Erythroblast (primary cell): ENCODE measurements at places on chromosomes 6 and 20.
A peak's percentile ranks its signal among the peaks of the same experiment; 100 is the strongest.

GRCh38 chr6:14149053-14149738, 31.6 kb downstream of the CD83 start:
- no peak for DNase-seq

DNA sequence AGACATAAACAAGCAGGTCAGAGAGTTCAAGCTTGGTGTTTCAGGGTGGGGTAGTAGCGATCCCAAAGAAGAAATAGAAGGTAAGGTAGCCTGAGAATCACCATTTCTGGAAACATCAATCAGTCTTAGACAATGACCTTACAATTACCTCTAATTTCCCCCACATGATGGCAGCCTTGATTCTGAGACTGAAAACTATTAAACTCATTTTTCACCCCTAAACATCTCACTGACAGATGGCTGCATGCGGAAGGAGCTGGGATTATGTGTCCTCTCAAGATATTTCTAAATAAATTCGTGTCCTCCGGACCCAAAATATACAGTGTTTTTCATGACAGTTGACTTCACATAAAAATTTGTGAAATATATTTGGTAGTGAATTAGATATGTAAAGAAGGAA, 61.0 kb downstream of the KIF6 start:
- DNase-seq: no peak

DNA sequence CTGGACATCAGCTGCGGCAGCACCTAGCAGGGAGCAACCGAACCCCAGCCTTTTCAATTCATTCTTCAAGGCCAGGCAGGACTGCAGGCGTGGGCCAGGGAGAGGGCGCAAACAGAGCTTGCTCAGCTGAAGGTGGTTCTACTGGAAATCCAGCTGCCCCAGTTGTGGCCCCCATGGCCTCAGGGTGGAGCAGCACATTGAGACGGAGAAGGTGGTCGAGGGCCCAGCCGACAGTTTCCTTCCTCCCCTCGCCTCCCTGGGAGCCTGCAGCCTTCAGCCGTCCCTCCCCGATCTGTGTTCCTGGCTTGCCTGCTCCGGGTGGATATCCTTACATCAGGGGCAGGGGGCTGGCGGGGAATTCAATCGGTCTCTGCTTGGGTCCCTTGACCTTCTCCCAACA, 217.8 kb downstream of the ANKRD60 start:
- no peak for DNase-seq

DNA sequence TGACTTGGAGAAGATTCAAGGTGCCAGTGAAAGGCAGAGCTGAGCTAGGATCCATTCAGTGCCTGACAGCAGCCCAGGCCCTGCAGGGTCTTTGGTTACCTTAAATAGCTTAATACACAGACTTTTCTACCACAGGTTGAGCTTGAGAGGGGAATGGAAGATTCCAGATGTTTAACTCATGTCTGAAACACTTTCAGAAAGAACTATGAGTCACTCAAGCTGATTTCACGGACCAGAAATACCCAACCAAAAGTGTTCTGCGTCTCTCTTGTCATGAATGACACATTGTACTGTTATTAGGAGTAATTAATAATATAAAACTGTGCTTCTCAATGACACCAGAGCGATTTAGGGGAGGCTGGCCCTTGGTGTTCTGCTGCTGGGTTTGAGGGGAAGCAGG, 6.4 kb upstream of the PMEPA1 start:
- DNase-seq: no peak

DNA sequence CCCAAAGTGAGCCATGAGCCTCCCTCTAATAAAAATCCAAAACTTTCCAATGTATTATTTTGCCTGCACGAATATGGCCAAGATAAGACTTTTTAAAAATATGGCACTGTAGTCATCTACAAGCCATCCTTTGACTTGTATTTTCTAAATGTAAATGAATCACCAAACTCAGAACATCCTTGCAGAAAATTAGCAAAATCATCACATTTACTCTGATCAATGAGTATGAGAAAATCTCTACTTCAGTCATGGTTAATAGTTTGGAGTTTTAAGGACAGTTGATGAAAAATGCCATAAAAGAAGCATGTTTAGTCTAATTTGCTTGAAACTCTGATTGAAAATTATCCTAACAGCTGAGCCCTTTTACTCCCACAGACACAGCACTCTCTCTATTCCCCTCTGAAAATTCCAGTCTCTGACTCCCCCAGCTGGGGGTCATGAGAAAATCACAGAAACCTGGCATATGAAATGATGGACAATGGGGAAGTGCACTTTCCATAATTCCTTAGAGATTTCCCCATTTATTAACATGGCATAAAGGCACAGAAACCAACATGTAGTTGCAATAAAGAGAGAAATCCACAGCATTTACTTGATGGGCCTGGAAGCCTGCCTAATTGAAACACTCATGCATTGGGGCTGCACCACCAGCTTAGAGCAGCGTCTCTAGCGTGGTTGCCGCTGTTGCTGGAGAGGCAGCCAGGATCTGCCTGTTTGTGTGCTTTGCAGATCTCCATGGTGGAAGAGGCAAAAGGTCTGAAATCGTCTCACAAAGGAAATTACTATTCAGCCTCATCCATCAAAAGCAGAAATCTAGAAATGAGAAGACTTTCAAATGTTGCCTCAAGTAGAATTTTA, 214.0 kb downstream of the WDR27 start:
- DNase-seq: no peak

DNA sequence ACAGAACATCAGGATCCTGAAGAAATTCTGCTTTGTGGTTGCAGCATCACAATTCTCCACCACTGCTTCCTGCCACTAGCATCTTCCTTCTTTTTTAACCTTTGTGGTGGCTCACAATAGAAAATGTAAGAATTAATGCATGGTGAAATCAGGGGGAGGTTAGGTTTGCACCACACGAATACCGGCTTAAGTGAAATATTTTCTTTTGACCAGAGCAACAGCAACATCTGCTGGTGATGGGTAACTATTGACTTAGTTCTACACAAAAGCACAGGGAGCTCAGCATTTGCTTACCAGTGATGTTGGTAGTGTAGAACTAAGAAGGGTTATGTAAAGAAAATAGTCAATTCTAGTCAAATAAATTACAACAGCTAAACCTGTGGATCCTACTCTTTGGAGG, 280.5 kb downstream of the SYNE1 start:
- DNase-seq: no peak

DNA sequence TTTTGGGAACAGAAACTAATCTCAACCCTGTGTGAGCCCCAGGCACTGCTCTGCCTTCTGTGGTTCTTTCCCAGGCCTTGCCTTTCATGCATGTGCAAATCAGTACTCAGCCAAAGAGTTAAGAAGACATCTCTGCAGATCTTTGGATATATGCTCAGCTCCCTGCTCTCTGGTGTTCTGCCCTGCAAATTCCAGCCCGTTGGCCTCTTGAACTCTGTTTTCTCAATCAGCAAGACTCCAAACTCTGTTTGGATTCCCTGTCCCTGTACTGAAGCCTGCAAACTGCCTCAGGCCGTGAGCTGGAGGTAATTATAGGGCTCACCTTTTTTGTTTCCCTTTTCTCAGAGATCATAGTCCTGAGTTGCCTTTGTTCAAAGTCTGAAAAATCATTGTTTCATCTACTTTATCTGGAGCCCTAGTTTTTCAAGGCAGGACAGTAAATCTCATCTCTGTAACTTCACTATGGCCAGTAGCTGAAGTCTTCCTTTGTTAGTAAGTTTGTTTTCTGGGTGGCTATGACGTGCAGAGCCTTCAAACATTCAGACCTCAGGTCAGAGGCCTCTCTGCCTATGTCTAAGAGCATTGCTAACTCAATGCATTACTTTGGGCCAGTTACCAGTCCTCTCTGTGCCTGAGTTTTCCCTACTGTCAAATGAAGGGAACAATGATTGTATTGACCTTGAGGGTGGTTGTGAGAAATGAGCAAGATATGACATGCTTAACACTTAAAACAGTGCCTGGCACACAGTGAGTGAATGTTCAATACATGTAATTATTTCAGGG, 15.9 kb upstream of the MDFI start:
- DNase-seq: no peak

DNA sequence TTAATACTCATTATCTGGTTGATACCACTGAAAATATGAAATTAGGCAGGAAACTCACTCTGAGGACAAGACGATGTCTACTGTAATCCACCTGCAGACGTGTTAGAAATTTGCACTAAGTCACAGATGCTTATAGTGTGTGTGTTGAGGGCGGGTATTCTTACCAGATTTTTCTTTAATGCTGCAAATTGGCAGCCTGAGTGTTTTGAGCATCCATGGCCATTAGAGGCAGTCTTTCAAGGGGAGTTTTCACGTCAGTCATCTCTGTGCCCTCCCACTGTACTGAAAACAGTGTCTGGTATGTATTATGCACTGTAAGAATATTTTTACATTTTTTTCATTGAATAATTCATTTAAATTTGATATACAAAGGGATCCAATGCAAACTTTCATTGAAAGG, 266.5 kb upstream of the QKI start:
- no peak for DNase-seq

GRCh38 chr6:46505693-46506512, 14.7 kb upstream of the RCAN2 start:
- no peak for DNase-seq

DNA sequence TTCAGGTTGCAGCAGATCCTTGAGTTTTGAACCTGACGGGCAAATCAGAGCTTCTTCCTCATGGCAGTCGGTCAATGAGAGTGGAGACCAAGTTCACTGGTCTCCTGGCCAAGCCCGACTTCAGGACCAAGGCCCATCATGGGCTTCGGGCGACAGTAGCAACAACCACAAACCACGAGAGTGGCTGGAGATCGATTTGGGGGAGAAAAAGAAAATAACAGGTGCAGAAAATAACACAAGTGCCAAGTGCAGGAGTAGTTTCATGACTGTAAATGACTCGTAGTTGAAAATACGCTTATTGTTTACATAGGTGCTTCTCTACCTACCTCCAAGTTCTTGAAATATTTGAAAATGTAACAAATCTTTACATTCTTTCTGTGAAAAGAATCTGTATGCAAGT, 56.1 kb downstream of the DCBLD1 start:
- DNase-seq: no peak

DNA sequence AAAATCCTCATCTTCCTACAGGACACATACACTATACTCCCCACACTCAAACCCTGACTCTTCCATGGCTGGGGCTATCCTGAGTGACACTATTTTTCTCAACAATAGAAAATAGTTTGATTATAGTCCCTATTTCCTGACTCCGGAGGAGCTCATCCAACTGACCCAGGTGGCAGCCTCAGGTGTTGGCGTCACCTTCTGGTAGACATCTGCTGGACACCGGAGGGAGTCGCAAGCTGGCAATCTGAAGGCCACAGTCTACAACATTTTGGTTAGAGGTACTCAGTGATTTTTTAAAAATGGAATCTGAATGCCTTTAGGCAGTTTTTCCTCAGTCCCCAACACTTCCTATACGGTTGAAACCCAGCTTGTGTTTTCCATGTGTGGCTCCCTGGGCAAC, 32.2 kb upstream of the OCSTAMP start:
- no peak for DNase-seq

DNA sequence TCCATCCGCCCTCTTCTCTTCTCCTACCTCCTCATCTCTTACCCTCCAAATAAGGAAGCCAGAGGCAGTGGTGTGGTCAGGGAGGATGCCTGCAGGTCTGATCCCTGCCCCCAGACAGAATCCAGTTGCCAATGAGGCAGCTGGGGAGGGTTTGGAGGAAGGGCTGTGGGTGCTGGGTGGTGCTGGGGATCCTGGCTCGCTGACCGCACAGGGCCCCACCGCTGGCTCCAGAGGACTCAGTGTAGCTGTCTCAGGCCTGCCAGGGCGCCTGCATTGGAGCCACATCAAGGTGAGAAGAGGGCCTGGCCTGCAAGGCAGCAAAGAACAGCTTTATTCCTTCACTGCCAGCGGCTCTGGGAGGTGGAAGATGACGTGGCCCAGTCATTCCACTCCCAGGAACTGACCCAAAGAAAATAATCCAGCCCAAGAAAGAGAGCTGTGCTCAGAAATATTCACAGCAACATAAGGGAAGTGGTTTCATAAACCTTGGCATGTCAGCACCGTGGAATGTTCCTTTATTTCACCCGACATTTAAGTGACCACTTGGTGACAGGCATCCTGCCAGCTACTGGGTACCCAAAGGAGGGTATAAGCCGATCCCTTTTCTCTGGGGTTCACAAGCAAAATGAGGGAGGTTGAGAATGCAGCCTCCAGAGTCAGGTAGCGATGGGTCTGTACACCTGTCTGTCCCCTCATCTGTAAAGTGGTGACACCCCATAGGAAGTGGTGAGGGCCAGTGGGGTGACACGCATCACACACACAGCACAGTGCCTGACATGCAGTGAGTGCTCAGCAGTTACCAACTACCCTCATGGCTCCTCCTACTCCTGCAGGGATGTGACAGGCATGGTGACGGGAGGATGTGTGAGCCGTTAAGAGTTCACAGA, 125.1 kb downstream of the SNX5 start:
- no peak for DNase-seq

DNA sequence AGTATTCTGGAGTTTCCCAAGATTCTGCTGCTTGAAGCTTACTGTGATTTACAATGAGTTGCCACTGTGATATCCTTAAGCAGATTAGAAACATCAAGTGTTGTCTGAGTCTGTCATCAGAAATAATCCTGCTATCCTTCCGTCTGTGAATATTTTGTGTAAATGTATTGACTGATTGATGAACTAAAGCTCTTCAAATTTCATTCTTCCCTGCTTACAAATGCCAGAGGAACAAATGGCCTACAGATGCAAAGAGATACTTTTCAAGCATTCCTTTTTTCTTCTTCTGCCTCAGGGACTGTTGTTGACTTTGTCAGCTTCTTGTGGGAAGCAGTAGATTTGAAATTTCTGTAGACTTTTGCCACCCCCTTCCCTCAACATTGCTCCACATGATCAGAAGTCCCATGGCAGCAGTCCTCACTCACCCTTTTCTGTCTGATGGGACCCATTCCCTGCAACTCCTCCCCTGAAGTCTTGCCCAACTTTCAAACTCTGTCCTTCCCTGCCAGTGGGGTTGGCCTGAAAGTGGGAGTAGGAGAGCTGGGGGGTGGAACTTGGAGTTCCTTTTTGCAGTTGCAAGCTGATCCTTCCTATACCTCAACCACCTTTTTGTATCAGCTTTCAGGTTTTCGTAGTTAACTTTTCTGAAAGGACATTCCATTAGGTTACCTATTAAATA, 38.5 kb upstream of the MLIP start:
- DNase-seq: no peak

DNA sequence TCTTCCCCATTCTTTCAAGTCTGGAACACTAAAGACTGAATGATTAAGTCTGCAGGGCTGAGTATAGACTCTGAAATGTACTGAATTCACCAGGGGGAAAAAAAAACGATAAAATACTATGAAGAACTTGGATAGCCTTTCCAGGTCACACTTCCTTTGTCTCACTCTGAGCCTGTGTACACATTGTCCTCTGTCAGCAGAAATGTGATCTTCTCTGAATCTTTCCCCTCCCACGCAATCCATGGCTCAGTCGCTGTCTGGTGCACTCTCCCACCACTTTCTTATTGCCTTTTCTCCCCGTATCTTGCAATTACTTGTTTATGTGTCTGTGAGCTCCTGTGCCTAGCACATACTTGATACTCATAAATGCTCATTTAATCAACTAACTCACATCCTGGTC, 212.6 kb upstream of the RSPO3 start:
- no peak for DNase-seq

- DNase-seq: peak; percentile 91
Measured at GRCh38 chr20:58651946-58652605, 993 bp downstream of the STX16 start.

- DNase-seq: no peak
Measured at GRCh38 chr20:24236201-24236600, 233.2 kb upstream of the SYNDIG1 start.
